ENCODE measurements at places on chromosomes 16 and 17. TPM values are rescaled to one million over a fixed set of nuclear protein-coding genes. Genes with fewer than 3 reads are reported as not detected.

The TP53TG3D gene
- total RNA-seq, result not detected

The MYOCD gene
- total RNA-seq, result 4.9 TPM

The PAGR1 gene
- 56.6 TPM for total RNA-seq

The RGS11 gene
- 1.1 TPM for total RNA-seq

The SPNS3 gene
- not detected for total RNA-seq

The ALDOC gene
- total RNA-seq, result 51.3 TPM

The CD300E gene
- total RNA-seq, result not detected

The KRT25 gene
- total RNA-seq, result not detected

The METTL2A gene
- 45.1 TPM for total RNA-seq

The GCGR gene
- 0.61 TPM for total RNA-seq

The SLC16A11 gene
- 0.67 TPM for total RNA-seq

The LGALS9B gene
- not detected for total RNA-seq

The KRT33B gene
- not detected for total RNA-seq

The IRX3 gene
- 1.6 TPM for total RNA-seq

The PIRT gene
- not detected for total RNA-seq

The EPOP gene
- 4.0 TPM for total RNA-seq

The MMP15 gene
- total RNA-seq, result 42.2 TPM

The CSH2 gene
- total RNA-seq, result 0.43 TPM

The DPEP3 gene
- 10.6 TPM for total RNA-seq

The CASKIN1 gene
- total RNA-seq, result 6.4 TPM

The ACSM2A gene
- not detected for total RNA-seq

The CES1 gene
- 0.52 TPM for total RNA-seq

The ZNF469 gene
- total RNA-seq, result 2.0 TPM

The GINS2 gene
- 59.1 TPM for total RNA-seq

The CHD9NB gene
- total RNA-seq, result 4.5 TPM

Data from H1 (cell line).